ENCODE measurements at places on chromosomes 4 and X.

GRCh38 chr4:159252491-159252890 is 149.6 kb downstream of the RAPGEF2 start:
- no peak for DNase-seq

- no peak for DNase-seq
Measured at GRCh38 chr4:130197946-130198345, 1102.0 kb downstream of the C4orf33 start.

GRCh38 chr4:182301736-182302135 is 58.5 kb downstream of the TENM3 start:
- DNase-seq: no peak

- DNase-seq: no peak
Measured at GRCh38 chrX:107678957-107679740, 50.8 kb downstream of the PRPS1 start.

- no peak for DNase-seq
Measured at GRCh38 chr4:1693131-1693896, 9.2 kb upstream of the FAM53A start.

- DNase-seq: no peak
Measured at GRCh38 chr4:147825451-147826287, 93.8 kb downstream of the ARHGAP10 start.

- no peak for DNase-seq
Measured at GRCh38 chrX:108833993-108834392, 97.6 kb upstream of the IRS4 start.

DNA sequence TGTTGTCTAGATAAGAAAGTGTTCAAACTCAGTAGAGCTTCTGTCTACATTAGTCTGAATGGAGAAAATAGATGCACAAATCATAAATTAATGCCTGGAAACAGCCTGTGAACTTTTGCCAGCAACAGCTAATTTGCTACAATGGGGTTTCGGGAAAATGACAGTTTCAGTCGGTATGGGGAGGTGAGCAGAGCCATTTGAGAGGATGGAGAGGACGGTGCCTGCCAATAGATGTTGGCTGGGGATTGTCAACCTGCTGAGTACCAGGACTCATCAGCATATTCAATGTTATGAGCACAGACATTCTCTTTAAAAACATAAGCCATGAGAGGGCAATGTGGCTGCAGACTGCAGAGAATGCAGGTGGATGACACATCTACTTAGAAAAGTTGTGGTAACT is 230.3 kb upstream of the PCDH18 start:
- no peak for DNase-seq

- DNase-seq: no peak
Measured at GRCh38 chr4:68267433-68267944, 22.0 kb upstream of the TMPRSS11B start.

- no peak for DNase-seq
Measured at GRCh38 chr4:87044511-87045233, 109.9 kb downstream of the AFF1 start.

GRCh38 chr4:80500613-80501012 is 165.1 kb downstream of the CFAP299 start:
- no peak for DNase-seq

GRCh38 chrX:49958727-49959485 is 36.5 kb downstream of the CLCN5 start:
- DNase-seq: no peak
